ENCODE measurements at places on chromosomes 3 and 15. TPM values are rescaled to one million over a fixed set of nuclear protein-coding genes. Genes with fewer than 3 reads are reported as not detected.

Gene OXSR1
- total RNA-seq, result 39.3 TPM

Gene EXD1
- not detected for total RNA-seq

Gene LRIG1
- 116 TPM for total RNA-seq

Gene IVD
- 75.4 TPM for total RNA-seq

Gene ERICH6
- not detected for total RNA-seq

Gene GTF2E1
- 40.9 TPM for total RNA-seq

Gene ACAN
- total RNA-seq, result 4.5 TPM

Gene SLC7A14
- total RNA-seq, result 0.49 TPM

Gene CAV3
- total RNA-seq, result not detected

Gene IQCH
- total RNA-seq, result 1.0 TPM

Gene NMNAT3
- 9.2 TPM for total RNA-seq

Gene PLSCR2
- not detected for total RNA-seq

Gene CHDH
- total RNA-seq, result 31.4 TPM
